ENCODE measurements at places on chromosomes 2 and 18. TPM values are rescaled to one million over a fixed set of nuclear protein-coding genes. Genes with fewer than 3 reads are reported as not detected.

Gene CAPN14
- total RNA-seq, result 0.28 TPM

Gene AOX1
- total RNA-seq, result not detected

Gene D2HGDH
- 44.2 TPM for total RNA-seq

Gene ZNF407
- total RNA-seq, result 16.9 TPM

GRCh38 chr2:216721141-216721540 is 25.8 kb upstream of the IGFBP5 start:
- DNase-seq, result no peak

GRCh38 chr18:74299746-74300145 is 8.0 kb upstream of the CYB5A start:
- no peak for DNase-seq

DNA sequence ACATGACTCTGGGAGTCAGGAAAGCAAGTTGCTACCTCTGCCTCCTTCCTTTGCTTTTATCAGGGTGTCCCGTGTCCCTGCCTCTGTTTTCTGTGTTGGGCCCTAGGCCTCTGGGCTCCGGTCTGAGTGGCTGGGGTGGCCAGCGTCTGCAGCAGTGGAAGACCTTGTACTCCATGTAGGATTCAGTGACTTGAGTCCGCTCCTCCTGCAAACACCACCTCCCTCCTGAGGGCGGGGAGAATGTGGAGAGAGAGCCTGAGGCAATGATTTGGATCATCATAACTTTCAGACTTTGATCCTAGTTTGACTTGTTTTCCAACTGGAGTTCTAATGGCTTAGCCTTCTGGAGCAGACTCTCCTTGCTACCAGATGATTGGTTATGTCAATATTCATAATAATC is 30.8 kb downstream of the ATP6V1C2 start:
- no peak for DNase-seq

DNA sequence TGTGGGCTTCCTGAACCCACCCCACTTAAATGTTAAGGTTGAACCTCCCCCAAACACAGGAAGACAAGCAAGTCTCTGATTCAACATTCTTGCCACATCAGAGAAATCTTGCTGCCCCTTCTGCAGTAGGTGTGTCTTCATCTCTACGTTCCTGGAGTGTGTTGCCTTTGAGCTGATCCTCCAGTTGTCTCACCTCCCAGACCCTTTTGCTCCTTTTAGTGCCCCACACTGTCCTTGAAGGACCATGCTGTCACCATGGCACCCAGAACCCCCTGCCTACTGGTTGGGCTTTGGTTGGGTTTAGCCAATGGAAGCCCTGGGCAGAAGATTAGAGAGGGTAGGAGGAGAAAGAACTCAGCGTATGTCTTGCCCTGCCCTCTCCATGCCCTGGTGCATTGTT is 10.7 kb downstream of the CAB39 start:
- DNase-seq, result peak; percentile 47

DNA sequence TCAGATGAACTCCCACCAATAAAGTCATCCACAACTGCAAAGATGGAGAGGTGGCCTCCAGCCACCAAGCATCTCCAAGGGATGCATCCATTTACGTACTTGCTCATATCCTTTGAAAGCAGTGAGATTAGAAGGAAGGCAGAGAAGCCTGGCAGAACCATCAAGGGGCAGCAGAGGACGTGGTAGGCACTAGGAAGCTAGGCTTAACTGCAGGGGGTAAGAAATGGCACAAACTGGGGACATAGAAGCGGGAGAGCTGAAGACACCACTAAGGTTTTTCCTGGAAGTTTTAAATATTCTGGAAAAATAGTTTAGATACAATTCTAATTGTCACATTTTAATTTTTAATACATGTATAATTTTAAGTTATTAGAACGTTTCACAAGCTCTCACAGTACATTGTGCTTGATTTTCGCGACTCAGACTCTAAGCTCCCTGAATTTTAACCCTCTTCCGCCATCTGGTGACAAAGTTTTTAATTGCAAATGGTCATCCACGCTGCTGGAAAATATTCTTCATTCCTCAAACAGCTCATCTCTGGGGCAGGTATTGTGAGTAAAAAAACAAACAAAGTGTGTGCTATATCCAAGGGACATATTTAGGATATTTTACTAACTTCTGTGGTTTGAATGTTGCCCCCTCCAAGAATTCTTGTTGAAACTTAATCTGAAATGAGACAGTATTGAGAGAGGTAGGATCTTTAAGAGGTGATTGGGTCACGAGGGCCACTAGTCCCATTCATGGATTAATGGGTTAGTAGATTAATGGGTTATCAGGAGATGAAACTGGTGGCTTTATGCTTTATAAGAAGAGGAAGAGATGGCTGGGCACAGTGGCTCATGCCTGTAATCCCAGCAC is 1.6 kb upstream of the PSTPIP2 start:
- no peak for DNase-seq

DNA sequence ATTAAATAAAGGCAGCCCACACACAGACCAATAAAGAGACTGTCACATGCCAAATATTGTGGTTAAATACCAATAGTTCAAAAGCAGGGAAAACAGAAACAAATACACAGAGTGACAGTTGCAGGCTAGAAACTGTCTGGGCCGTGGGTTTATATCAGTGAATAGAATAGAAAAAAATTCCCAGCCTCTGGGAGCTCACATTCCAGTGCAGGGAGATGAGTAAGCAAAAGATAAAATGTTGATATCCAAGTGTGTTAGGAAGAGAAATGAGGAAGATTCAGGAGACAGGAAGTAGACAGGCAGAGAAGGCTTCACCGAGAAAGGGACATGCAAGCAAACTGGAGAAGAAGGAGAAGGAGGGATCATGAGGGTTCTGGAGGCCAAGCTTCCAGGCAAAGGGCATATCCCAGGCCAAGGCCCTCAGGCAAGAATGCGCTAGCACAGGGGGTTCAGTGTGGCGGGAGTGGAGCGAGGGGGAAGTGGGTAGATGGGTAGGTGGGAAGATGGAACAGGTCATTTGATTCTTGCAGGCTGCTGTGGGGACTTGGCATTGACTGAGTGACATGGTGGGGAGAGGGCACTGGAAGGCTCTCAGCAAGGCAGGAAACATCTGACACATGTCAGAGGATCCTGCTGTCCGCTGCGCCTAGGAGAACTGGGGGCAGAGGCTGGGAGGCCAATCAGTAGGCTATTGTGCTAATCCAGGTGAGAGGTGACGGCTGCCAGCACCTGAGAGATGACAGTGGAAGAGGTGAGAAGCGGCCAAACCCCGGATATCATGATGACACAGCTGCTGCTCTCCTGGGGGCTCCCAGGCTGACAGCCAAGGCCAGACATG is 89.2 kb downstream of the ZBTB7C start:
- DNase-seq, result no peak

DNA sequence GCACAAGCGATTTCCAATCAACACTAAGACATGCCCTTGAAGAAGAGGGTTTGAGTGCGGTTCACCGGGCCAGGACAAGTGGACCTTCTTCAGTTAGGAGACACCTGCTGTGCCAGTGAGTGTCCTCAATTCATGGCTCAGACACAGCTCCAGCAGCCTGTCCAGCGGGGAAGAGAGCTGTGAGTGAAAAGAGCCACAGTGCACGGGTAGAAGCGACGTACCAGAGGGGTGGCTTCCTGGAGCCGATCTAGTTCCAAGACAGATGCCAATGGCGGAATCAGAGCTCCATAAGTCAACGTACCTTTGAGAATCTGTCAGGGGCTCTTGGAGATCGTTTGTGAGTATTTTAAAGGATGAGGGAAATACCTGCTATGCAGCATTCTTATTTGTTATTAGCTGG is 119.9 kb upstream of the SALL3 start:
- DNase-seq, result no peak

GRCh38 chr2:30706534-30707303 is 100.5 kb downstream of the CAPN13 start:
- DNase-seq, result peak; percentile 67

GRCh38 chr2:102061962-102062795 is 70.4 kb downstream of the IL1R2 start:
- no peak for DNase-seq

Data from activated naive CD8-positive, alpha-beta T cell treated with anti-CD3 and anti-CD28 coated beads, Interleukin-2, amount 10 ng/mL, durations not matched to agents 7 days and 5 days (primary cell).